Dermis blood vessel endothelial cell (primary cell): ENCODE measurements at places on chromosomes 2 and 18. TPM values are rescaled to one million over a fixed set of nuclear protein-coding genes. Genes with fewer than 3 reads are reported as not detected.

DNA sequence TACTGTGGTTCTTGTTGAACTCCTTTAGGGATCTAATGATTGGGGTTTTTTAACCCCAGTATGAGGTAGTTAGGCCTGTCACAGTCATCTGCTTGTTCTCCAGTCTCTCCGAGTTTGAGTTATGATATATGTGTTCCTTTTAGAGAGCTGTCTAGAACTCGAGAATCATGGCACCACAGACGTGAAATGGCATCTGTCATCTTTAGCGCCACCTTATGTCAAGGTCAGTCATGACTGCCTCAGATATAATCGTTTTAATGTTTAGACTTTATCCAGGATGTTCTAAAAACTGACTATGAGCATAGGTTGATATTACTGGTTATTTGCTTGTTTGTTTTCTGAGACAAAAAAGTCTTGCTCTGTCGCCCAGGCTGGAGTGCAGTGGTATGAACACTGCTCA lies 112.2 kb downstream of the CEP192 start:
- peak; percentile 55 for DNase-seq

ALKAL2 gene
- 0.28 TPM in 1 of 2 replicates, not detected in the other for total RNA-seq

GRCh38 chr2:85961053-85961452 lies 72.3 kb upstream of the ST3GAL5 start:
- no peak for DNase-seq

SLC14A1 gene
- not detected in 2 replicates for total RNA-seq

GRCh38 chr18:24014986-24015638 lies 558 bp downstream of the TTC39C start:
- DNase-seq, result peak; percentile 30

- DNase-seq, result no peak
These were observed 236.4 kb downstream of the MBD5 start for GRCh38 chr2:148257276-148257675.

ILKAP gene
- total RNA-seq, result 17.7 and 18.7 TPM in 2 replicates

DNA sequence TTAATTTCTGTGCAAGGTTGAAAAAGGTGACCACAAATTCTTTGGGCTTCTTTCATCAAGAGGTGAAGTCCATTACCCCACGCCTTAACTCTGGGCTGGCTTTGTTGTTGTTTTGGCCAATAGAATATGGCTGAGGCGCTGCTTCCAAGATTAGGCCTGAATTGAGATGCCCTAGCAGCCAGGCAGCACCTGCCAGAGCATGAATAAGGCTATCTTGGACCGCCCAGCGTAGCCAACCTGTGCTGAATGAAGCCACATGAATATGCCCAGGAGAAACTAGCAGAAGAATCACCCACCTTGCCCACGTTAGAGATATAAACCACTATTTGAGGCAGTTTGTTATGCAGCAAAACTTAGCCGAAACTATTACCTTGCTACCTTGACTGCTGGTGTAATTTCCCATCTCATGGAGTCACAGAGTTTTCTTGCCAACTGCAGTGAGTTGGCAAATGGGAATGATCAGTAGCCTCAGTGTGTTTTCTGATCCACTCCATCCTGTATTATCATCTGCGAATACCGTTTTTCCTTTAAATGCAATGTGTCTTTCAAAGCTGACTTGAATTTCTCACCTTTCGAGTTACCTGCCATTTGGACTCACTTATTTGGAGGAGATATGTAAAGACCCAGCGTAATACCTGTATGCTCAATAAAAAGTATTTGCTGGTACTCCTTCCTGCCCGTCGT lies 679 bp downstream of the TSGA10 start:
- peak; percentile 3 for DNase-seq

LAMA1 gene
- total RNA-seq, result 0.05 and 1.2 TPM in 2 replicates

DNA sequence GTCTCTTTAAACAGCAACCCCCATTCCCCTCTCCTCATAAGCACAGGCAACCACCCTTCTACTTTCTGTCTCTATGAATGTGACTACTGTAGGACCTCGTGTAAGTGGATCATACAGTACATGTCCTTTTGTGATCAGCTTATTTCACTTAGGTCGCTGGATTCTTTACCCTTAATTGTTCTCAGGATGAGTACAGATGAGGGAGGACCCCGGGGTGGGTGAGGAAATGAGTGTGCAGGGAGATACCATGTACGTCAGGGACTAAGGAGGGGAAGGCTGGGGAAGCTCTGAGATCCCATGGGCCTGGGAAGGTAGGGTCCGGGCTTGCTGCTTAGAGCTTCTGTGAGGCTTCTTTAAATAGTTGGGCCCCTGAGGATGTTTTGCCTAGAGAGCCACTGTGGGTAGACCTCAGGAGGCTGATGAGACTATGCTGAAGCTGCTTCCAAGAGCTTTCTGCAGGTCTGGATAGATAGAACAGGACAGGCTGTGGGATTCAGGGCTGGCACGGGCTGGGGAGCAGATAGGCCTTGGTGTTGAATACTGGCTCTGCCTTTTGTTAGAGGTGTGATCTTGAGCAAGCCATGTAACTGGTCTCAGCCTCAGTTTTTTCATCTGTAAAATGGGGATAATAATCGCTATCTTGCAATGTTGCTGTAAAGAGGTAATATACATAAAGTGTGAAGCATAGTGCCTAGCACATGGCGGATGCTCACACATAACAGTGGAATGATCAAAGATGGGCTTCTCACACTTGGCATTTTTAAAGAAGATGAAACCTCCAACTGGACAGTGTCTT lies 155.3 kb downstream of the PRKCE start:
- no peak for DNase-seq

SIX2 gene
- 0.09 TPM in 1 of 2 replicates, not detected in the other for total RNA-seq

GREB1 gene
- 0.17 and 0.33 TPM in 2 replicates for total RNA-seq

KRTCAP3 gene
- total RNA-seq, result 0.47 and 0.51 TPM in 2 replicates

DNA sequence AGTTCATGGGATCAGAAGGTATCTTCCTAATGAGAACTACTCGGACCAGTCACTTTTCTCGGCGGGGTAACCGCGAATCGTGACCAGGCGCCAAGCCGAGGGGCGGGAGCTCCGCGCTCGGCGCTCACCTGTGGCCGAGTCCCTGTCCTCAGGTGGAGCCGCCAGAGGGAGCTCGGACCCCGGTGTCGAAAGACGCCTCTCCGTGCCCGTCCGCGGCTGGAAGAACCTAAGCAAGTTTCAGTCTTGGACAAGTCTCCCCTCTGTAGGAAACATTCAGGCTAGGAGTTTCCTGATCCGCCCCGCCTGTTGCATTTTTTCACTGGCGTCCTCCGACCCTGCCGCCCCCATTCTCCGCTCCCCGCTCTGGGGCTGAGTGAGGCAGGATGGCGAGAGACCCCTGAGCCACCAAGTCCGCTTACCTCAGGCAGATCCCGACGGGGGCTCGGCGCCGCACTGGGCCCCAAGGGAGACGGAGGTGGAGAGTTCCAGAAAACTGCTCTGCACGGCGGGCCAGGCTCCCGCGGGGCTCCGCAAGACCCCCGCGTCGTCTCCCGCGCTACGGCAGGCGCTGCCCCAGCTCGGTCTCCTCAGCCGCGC lies 480 bp downstream of the DSEL start:
- peak; percentile 90 for DNase-seq
